ENCODE measurements at places on chromosomes 13 and 19.

GRCh38 chr19:19445911-19446361, 40.5 kb downstream of the GATAD2A start:
- ATAC-seq: no peak

- ATAC-seq: no peak
These were observed at the start of gene GNG14 for GRCh38 chr19:12687496-12688196. GNG14 (plus strand) TSS chr19:12687998; CDS start chr19:12688049, 51 bp downstream.

- ATAC-seq: peak; percentile 76
These were observed 24.6 kb downstream of the CYP4F22 start for GRCh38 chr19:15532779-15533521.

DNA sequence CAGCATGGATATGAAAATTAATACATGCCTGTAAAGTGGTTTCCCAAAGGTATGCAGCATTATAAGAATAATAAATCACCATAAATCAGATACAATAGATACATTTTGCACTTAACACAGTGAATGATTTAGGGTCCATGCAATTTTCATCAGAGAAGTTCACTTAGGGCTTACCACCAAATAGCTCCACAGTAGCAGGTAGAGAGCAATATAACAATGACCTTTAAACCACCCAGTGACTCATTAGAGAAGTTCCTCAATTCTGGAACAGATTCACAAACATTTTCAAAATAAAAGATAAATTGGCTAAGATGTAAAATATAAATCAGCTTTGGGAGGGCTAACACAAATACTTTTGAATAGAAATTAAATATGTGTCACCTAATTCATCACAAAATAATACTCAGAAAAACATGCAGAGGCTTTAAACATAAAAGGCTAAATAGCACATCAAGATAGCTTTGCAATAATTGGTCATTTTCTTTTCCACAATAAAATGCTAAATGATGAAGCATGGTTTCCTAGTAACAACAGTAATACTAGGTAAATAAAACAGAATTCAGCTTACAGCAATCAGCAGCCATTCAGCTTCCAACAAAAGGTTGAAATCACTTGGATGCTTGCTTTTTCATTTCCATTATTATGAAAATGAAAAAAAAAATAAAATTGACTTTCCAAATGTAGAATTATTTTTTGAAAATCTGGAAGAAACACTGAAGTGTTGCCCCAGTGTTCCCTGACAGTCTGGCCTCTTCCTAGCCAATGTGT, 84.3 kb upstream of the NBEA start:
- ATAC-seq: no peak

GRCh38 chr13:39362652-39363381, 240.2 kb downstream of the LHFPL6 start:
- no peak for ATAC-seq

GRCh38 chr19:32837531-32837930, 32.0 kb downstream of the SLC7A9 start:
- ATAC-seq: no peak

- ATAC-seq: no peak
These were observed 1648.0 kb downstream of the OLFM4 start for GRCh38 chr13:54676526-54677113.
